A549 (cell line): ENCODE measurements at places on chromosomes 2 and 18.

DNA sequence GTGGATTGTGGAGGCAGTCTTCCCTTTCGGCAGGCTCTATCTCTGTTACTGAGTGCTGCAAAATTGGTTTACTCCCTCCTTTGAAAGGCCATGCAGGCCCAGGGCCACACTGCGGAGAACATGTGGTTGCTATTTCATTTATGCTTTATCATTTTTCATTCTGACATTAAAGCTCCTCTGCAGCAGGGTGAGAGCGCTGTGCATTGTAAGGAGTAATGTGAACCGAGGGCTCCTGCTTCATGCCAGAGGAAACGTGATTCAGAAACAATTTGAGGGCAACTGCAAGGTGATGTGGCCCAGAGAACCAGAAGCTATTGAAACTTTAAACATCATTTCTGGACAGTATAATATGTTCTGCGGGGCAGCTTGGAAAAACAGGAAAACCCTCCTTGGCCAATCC, 341.6 kb upstream of the NT5C1B start:
- no peak for DNase-seq

GRCh38 chr2:138726681-138727080, 53.5 kb downstream of the NXPH2 start:
- DNase-seq, result no peak

GRCh38 chr18:48121752-48122151, 191.3 kb upstream of the SMAD2 start:
- DNase-seq, result no peak

GRCh38 chr2:121992700-121993099, 237.2 kb downstream of the TSN start:
- DNase-seq, result no peak

GRCh38 chr2:217988014-217988839, 14.6 kb downstream of the TNS1 start:
- DNase-seq, result peak; percentile 61

- peak; percentile 50 for DNase-seq
These were observed 79.4 kb downstream of the SPRED2 start for GRCh38 chr2:65353046-65353445.

DNA sequence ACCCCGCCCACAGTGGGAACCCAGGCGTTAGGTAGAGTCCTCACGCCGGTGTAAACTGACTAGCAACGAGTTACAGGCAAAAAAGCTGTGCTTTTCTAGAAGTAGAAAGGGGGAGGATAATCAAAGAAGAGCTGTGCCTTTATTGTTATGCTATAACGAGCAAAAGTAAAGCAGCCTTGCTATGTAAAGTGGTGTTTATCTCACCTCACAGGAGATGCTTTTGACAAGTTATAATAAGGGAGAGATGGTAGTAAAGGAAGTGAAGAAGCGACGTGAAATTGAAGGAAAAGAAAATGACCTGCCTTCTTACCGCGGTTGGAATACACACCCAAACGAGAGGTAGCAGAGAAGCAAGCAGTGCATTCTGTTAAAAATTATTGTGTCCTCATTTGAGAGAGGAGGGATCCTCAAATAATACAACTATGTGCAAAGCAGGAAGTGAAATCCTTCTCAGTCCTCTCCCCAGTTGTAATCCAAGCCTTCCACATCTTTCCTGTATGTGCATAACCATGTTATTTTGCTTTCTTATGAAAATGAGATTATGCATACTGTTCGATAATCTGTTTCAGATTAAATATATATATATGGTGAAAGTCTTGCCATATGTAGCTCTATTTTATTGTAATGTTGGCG, 962 bp downstream of the TANK start:
- DNase-seq, result no peak
